ENCODE measurements at places on chromosomes 3 and 15. TPM values are rescaled to one million over a fixed set of nuclear protein-coding genes. Genes with fewer than 3 reads are reported as not detected.

CLDN18 gene
- total RNA-seq: not detected

ATP2C1 gene
- total RNA-seq: 41.4 TPM

FOXP1 gene
- 62.3 TPM for total RNA-seq

SH3BP5 gene
- total RNA-seq: 8.5 TPM

LSMEM2 gene
- total RNA-seq: not detected

ALDH1A3 gene
- total RNA-seq: 31.9 TPM

ELL3 gene
- 16.9 TPM for total RNA-seq

ACAP2 gene
- total RNA-seq: 46.7 TPM

PRSS50 gene
- total RNA-seq: not detected

USF3 gene
- total RNA-seq: 13.0 TPM

PLA2G4D gene
- 0.19 TPM for total RNA-seq

- DNase-seq: no peak
These were observed 54.5 kb upstream of the TBL1XR1 start for GRCh38 chr3:177251755-177252154.

GRCh38 chr15:66369773-66370651, 13.5 kb upstream of the TIPIN start:
- no peak for DNase-seq

GRCh38 chr15:47618241-47618640, 99.1 kb upstream of the SEMA6D start:
- DNase-seq: no peak

DNA sequence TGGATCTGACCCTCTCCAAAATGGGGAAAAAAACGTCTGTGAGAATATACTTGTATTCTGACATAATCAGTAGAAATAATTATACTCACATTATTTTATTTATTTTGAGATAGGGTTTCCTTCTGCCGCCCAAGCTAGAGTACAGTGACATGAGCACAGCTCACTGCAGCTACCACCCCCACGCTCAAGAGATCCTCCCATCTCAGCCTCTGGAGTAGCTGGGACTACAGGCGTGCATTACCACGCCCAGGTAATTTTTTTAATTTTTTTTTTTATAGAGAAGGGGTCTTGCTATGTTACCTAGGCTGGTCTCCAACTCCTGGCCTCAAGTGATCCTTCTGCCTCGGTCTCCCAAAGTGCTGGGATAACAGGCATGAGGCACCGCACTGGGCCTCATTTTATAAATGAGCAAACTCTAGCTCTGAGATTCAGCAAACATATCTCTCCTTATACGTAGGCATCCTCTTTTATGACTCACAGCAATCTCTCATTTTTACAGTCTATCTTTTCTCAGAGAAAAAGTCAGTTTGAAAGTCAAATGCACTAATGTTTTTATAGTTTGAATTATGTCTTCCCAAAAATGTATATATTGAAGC, 989 bp upstream of the VGLL3 start:
- DNase-seq: no peak

DNA sequence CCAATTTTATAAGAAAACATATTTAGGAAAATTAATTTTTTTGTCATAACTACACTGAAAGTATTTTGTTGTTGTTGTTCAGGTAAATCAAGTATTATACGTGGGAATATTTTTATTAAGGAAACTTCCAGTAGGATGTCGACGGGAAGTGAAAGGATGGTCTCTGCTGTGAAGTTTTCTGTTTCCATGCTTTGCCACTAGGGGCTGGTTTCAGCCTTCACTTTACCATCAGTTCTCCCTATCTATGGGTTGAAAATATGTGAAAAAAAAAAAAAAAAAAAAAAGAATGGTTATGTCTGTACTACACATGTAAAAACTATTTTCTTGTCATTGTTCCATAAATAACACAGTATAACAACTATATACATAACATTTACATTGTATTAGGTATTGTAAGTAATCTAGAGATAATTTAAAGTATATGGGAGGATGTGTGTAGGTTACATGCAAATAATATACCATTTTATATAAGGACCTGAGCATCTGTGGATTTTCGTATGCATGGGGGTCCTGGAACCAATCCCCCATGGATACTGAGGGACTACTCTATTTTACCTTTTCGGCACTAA, 136.7 kb downstream of the SMAD6 start:
- DNase-seq: no peak

GRCh38 chr3:8555113-8555661, 53.6 kb downstream of the LMCD1 start:
- no peak for DNase-seq

DNA sequence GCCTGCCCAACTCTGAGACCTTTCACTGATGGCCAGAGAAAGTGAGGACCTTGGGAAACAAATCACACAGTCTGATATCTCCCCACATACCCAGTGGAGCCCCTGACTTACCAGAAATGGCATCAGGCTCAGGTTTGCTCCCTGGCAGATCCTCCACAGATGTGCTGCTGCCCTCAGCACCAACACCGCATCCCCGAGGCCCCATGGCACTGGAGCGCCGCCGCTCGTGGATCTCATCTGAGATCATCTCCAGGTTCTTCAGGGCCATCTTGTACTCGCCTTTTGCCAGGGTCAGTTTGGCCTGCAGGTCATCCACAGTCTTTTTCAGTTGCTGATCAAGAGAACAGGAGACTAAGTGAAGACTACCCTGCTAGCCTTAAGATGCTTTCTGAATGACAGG, 52.7 kb downstream of the CAPN7 start:
- DNase-seq: no peak

- DNase-seq: no peak
These were observed 16.2 kb downstream of the PLA1A start for GRCh38 chr3:119613872-119614271.

GRCh38 chr15:41424809-41425208, 7.9 kb downstream of the RTF1 start:
- no peak for DNase-seq

GRCh38 chr3:159937561-159938166, 51.0 kb upstream of the IL12A start:
- no peak for DNase-seq

GRCh38 chr3:86991482-86991815, 500 bp upstream of the VGLL3 start:
- no peak for DNase-seq

DNA sequence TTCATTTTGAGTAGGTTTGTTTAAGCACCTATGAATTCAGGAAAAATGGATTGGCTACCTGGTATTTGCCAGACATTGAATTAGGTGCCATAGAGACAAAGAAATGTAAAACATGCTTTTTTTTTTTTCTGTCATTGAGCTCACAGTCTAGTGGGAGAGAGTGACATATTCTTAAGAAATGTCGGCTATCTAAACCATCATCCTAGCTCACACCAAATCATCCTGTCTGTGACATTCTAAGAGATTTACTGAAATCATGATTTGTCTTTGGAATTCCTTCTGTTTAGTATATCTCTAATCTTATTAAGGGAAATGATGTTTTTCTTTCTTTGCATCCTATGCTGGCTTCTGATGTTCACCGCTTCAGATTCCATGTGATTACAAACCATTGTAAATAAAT, 59.5 kb upstream of the STXBP5L start:
- DNase-seq: no peak

DNA sequence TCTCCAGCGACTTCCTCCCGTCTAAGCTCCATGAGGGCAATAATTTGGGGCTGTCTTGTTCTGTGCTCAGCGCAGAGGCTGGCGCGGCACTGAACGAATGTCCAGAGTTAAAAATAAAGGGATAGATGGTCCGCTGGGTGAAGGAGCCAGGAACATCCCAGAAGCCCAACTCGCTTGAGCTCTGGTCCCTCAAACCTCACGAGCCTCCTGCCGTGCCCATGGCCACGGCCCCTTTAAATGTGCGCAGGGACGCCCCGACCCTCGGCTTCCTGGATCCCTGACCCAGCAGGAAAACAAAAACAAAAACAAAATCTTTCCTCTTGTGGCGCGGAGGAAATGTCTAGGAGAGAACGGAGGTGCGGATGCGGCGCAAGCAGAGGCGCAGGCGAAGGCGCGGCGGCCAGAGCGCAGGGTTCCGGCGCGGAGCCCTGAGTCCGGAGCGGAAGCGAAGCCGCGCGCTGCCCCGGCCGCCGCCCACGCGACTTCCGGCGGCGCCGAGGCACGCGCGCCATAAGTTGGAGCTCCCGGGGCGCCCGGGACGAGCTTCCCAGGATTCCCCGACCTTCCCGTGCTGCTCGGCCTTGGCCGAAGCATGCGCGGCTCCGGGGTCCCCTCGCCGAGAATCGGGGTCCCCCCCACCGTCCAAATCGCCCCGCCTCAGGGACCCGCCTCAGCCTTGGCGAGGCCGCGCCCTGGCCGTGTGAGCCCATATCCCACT, 52.9 kb upstream of the WNT7A start:
- DNase-seq: no peak

DNA sequence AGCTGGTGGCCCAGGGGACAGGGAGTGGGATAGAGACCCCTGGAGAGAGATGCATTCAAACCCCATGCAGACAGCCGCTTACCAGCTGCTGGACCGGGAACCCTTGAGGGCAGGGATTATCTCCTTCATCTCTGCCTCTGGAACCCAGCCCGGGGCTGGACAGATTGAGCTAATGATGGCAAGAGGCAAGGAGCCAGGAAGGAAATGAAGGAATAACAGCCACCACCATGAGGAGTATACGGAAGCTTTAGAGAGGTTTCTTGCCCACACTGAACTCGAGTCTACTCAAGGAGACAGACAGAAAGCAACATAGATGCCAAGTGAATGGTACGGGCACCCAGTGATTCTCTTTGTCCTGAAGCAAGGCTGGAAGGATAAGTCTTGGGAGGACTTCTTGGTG, 23.2 kb downstream of the HAPLN3 start:
- no peak for DNase-seq

GRCh38 chr15:65512807-65513416, 4.6 kb downstream of the DPP8 start:
- DNase-seq: no peak

DNA sequence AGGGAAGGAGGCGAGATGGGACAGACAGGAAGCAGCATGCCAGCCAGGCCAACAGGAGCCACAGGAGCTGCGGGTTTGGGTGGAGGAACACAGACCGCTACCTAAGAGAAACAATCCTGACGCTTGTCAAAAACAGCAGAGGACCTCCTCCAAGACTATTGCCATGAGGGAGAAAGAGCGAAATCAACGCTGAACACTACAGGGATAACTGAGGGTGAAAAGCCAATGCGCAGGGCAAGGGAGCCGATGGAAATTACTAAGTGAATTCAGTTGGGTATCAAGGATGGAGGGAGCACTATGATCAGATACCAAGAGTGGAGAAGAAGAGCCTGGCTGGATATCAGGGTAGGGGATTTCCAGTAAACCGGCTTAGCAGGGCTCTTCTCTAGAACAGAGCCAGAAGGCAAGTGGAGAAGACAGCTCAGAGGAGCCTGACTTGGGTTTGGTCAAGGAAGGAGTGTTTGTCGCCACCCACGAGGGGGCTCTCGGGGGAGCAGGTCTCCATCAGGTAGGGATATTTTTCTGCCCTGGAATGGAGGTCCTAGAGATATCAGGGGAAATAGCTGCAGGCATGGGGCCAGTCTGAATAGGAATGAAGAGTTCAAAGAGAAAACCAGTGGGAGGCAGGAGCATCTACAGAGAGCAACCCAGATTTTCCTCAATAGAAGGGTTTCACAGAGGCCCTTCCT, 48.4 kb downstream of the SLC41A3 start:
- no peak for DNase-seq

DNA sequence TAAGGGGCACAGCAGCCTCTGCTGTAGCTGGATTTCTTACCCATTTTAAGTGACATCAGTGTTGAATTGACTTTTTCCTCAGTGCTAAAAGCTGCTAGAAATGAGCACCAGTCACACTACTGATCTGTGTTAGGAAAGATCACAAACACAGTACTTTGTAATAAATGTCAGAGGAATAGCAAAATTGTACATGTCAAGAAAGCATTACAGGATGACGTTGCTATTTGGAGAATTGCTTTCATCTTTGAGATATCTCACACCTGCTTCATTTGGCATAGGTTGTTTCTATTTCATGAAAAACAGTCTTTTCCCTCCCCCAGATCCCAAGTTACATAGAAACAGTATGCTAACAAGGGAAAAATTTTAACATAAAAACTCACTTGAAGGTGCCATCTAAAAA, 77.8 kb downstream of the SLC25A26 start:
- no peak for DNase-seq

DNA sequence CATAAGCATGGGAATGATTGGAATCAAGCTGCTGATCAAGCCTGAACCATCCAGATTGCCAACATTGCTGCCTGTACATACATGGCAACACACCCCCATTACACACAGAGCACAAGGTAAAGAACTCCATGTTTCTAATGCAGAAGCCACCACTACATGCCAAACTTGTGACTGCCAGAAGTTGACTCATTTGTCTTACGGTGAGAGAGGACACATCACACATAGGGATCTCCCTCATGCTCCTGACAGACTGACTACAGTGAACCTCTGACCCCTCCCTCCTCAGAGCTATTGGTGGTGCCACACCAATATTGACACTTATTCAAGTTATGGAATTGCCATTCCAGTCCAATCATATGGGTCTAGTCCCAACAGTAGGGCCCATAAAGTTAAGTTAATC, 42.3 kb downstream of the EFHB start:
- no peak for DNase-seq

GRCh38 chr3:100875239-100875638, 118.0 kb downstream of the ABI3BP start:
- no peak for DNase-seq

- no peak for DNase-seq
These were observed 141.4 kb downstream of the TBL1XR1 start for GRCh38 chr3:177055605-177056571.

GRCh38 chr3:71752831-71753700, 589 bp upstream of the GPR27 start:
- no peak for DNase-seq

DNA sequence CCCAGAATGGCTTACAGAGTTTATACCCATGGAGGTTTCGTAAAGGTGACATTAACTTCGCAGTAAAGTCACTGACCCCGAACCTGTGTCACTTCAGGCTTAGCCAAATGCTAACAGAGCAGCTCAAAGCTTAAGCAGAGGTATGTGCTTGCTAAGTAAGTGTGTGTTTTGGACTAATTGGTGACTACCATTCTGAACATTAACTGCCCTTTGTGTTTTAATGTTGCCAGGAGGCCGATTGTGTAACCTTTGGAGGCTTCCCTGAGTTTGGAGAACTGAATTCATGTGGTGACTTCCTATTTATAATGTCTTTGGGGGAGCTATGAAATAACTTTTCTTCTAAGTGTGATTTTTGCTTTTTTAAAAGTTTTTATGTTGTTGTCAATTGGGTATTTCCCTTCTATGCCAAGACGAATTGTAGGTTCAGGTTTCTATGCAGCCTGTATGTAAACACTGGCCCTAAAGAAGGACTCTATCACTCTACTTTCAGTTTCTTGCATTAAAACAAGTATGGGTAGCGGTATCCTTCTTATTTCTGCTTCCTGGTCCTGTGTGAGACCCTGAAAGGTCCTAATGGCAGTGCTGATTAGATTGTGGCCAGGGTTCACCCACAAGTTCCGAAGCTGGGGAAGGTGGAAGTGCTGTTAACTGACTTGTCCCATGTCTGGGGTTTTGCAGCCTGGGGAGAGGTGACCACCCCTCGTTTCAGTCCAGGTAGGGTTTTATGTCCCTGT, 86.3 kb downstream of the IGF1R start:
- no peak for DNase-seq

- DNase-seq: no peak
These were observed 41.9 kb downstream of the TIPARP start for GRCh38 chr3:156716105-156716862.

GRCh38 chr3:196081834-196082618, at the start of gene TFRC:
Gene TFRC, minus strand, starts transcription at chr3:196082090. Its CDS starts 4,991 bp downstream, at chr3:196077099.
- peak; percentile 70 for DNase-seq
